ENCODE measurements at places on chromosomes 13 and 19.
A peak's percentile ranks its signal among the peaks of the same experiment; 100 is the strongest.

- no peak for DNase-seq
Observed at GRCh38 chr13:31011193-31011860, 78.9 kb downstream of the TEX26 start.

DNA sequence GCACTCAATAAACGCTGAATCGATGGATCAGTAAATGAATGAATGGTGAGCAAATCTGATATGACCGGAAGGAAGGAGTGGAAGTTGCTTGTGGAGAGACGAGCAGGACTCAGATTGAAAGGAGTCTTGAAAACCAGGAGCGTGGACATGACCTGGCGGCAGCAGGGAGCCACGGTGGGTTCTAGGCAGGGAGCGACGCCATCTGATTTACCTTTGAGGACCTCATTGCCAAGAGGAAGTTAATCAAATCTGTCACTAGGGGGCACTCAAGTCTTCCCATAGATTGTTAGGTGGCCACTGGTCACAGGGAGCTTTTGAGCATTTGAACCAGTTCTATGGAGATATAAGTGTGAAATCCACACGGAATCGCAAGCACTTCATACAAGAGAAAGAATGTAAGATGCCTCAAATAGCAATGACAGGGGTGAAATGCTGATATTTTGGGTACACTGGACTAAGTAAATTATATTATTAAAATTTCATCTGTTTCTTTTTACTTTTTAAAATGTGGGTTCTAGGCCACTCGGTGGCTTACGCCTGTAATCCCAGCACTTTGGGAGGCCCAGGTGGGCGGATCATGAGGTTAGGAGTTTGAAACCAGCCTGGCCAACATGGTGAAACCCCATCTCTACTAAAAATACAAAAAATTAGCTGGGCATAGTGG lies 9.2 kb upstream of the FBN3 start:
- peak; percentile 49 for DNase-seq

- DNase-seq = no peak
Observed at GRCh38 chr13:107358866-107359265, 790.9 kb upstream of the ARGLU1 start.

DNA sequence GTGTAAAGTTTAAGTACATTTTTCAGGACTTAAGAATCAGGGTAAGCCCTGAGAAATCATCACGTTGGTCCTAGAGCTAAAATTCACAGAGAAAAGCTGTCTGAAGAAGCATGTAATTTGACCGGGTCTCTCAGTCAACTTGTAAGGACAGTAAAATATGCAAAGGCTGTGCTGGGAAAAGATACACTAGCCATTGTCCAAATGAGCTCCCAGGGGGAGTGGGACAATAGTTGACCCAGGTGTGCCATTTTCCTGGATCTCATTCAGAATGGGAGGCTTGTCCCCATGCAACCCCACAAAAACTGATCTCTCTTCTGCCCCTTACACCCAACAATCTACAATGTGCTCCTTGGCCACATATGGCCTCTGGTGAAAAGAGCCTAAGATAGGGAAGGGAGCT lies 437.9 kb downstream of the KLF12 start:
- DNase-seq = no peak

- no peak for DNase-seq
Observed at GRCh38 chr19:55621673-55622231, 2.6 kb downstream of the ZNF784 start.

GRCh38 chr19:8324186-8325050 lies 3.1 kb downstream of the RPS28 start:
- DNase-seq = no peak
